Right renal cortex interstitium (tissue), 3 donors: ENCODE measurements at places on chromosomes 2 and 18. TPM values are rescaled to one million over a fixed set of nuclear protein-coding genes. Genes with fewer than 3 reads are reported as not detected.

GRCh38 chr18:59268721-59269562 lies 4.3 kb downstream of the RAX start:
- no peak for DNase-seq

GRCh38 chr2:146990311-146991054 lies 854.3 kb upstream of the ACVR2A start:
- DNase-seq: no peak

GRCh38 chr2:143629340-143629739 lies 500.1 kb downstream of the ARHGAP15 start:
- no peak for DNase-seq

DNA sequence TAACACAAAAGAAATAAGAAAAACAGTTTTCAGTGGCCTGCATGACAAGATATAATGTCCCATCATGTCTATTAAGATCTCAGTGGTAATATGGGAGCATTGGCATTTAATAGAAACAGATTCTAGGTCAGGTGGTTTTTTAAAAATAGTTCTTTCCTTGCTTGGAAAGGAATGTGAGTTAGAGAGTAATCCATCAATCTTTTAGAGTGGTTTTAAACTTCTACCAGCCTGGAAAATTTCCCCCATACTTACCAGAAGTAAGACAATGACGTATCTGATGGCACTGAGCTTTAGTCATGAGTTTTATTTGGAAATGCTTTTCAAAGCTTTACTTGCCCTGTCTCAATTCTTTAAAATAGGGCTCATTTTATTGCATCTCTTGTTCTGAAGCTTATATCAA lies 441.7 kb upstream of the SMIM21 start:
- DNase-seq: no peak

DNA sequence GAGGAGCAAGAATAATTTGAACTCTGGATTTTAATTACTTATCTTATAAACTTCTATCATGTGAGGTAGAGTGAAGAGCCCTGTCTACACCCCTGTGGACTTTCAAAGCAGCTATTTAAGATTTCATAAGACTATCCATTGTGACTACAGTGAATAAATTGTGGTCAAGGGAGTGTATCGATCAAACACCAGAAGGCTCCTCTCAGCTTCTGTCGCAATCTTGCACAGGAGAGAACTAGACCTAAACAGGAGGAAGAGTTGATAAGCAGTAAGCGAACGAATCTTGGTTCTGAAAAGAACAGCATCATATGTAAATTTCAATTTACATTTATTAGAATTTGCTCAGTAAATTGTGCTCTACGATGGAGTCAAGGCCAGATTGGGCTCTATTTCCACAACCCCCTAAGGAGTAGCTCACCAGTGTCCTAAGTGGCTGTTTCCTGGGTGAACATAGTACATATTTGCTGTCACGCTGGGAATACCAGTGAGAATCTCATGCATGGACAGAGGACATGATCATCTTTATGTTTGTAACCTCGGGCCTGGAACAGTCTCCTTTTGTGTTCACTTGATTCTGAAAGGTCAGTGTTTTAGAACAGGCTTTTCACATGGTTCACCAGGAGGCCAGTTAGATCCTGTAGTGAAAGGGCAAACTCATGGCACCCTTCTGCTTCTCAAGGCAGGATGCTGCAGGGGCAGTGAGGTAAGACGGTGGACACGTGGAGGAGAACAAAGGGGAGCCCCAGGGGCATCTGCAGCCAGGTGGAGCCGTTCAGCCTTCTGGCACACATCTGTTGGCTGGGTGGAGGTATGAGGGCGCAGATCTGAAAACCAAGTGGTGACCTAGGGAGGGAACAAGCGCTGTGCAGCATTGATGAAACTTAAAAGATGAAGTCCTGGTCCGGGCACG lies 33.3 kb downstream of the NPAS2 start:
- DNase-seq: no peak

DNA sequence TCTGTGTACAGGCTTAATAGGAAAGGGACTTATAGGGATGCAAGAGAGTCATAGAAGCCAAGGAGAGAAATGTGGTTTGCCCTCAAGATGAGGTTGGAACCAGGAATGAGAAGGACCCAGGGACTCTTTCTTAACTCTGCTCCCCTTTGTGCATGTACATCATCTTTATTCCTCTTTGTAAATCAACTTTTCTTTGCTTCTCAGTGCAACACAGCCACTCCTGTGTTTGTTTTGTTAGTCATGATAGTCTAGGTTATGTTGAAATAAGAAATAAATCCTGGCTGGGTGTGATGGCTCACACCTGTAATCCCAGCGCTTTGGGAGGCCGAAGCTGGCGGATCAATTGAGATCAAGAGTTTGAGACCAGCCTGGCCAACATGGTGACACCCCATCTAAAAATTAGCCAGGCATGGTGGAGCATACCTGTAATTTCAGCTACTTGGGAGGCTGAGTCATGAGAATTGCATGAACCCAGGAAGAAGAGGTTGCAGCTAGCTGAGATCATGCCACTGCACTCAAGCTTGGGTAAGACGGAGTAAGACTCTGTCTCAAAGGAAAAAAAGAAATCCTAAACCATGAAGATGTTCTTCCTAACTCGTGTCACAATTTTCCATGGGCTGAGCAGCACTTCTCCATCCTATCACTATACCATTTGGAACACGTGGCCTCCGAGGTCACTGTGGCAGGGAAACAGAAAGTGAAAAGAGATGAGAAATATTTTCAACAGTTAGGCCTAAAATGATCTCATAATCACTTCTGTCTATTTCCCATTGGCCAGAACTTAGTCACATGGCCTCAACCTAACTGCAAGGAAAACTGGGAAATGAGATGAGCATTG lies 73.0 kb upstream of the TMEM17 start:
- no peak for DNase-seq

GRCh38 chr18:8776013-8776943 lies 70.9 kb downstream of the MTCL1 start:
- DNase-seq: no peak

DNA sequence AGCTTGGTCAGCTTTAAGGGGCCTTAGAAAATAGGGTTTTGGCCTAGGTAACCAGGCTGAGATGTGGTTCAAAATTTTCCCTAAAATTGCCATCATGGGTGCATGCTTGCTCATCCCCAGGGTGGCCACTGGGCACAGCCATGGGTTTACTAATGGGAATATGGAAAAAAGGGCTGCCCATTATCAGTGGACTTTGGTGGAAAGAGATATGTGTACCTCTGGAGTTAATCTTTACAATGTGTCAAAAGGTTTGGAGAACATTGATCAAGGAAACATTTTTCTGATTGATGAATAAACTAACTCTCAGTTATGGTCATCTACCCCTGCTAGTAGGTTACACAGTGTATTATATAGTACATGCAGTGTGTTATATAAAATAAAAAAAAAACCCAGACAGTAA lies 13.1 kb downstream of the KDM3A start:
- no peak for DNase-seq

DNA sequence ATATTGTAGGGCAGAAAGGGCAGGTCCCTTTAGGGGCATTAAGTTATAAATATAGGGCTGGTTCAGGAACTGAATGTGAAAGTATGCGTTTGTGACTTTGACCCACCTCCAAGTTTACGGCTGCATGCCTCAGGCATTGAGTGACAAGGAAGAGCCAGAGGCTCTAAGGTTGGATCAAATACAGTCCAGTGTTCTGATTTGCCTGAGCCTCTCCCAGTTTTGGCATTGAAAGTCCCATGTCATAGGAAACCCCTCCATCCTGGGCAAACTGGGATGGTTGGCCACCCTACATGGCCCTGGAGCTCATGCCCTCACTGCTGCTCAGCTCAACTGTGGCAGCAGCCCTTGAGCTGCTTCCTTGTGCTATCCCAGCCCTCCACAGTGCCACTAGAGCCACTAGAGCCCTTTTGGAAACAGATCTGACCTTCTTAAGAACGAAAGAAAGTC lies 29.9 kb downstream of the HK2 start:
- no peak for DNase-seq

Gene MAP3K2
- 23.2 TPM for polyA plus RNA-seq

GRCh38 chr2:216081012-216081411 lies 597 bp downstream of the PECR start:
- DNase-seq: no peak

GRCh38 chr2:54772531-54772930 lies 49.1 kb downstream of the EML6 start:
- no peak for DNase-seq

Gene DES
- 7.4 TPM for polyA plus RNA-seq

GRCh38 chr18:28003451-28003850 lies 173.5 kb downstream of the CDH2 start:
- DNase-seq: no peak

GRCh38 chr2:10428355-10428754 lies 19.8 kb downstream of the ODC1 start:
- DNase-seq: no peak

Gene CHST9
- 4.1 TPM for polyA plus RNA-seq
